Stimulated activated CD4-positive, alpha-beta T cell treated with anti-CD3 and anti-CD28 coated beads, Interleukin-2, amount 100 ng/mL, for 24 hours (primary cell): ENCODE measurements at places on chromosomes 1 and 21.

DNA sequence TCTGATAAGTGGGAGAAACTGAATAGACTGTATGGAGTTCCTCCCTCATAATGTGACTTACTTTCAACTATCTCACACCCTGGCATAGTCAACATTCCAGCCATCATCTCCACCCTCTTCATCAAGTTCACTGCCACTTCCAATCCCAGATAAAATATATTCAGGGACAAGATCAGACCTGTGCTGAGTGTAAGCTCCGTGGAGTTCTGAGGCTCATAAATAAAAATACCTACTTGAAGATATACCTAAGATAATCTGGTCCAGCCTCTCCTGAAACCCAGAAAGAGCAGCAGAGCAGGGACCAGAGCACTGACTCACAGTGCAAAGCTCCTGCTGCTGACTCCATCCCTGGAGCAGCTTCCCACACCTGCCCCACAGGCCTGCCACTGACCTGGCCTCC is 1.7 kb upstream of the LCE7A start:
- no peak for DNase-seq

- DNase-seq: no peak
These were observed 45.5 kb downstream of the GRIK3 start for GRCh38 chr1:36988741-36989193.

GRCh38 chr1:11730429-11730891 is 5.5 kb upstream of the AGTRAP start:
- no peak for DNase-seq

DNA sequence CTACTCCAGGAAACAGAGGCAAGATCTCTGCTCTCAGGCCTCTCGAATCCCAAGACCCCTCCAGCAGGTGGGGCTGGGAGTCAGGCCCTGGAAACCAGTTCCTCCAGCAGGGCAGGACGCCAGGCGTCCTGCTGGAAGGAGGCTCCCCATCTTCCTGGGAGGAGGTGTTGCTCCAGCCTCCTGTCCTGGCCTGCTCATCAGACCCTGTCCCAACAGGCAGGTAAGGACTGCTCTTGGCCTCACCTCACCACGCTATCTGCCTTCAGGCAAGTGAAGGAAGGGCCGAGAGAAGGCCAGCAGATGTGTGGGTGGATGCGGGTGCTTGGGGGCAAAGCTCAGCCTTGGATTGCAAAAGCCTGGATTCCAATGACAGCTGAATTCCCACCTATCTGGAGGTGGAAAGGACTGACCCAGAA is 82.9 kb downstream of the SSBP3 start:
- no peak for DNase-seq

DNA sequence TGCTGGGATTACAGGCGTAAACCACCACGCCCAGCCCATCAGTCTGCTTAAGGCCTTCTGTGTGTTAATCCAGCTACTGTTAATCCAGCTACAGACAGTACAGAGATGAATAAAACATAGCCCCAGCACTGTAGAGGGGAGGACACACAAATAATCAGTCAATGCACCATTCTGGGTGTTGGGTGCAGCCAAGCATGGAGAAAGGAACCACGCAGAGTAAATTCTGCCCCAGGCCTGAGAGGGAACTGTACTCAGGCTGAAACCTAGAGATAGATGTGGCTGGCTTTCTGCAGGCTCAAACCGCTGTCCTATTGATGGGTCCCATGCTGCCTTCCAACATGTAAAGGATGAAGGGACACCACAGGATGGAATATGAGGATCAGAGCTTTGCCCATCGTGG is 136.8 kb upstream of the IGSF21 start:
- no peak for DNase-seq

- DNase-seq: no peak
These were observed 18.1 kb downstream of the B3GALT5 start for GRCh38 chr21:39630827-39631226.

DNA sequence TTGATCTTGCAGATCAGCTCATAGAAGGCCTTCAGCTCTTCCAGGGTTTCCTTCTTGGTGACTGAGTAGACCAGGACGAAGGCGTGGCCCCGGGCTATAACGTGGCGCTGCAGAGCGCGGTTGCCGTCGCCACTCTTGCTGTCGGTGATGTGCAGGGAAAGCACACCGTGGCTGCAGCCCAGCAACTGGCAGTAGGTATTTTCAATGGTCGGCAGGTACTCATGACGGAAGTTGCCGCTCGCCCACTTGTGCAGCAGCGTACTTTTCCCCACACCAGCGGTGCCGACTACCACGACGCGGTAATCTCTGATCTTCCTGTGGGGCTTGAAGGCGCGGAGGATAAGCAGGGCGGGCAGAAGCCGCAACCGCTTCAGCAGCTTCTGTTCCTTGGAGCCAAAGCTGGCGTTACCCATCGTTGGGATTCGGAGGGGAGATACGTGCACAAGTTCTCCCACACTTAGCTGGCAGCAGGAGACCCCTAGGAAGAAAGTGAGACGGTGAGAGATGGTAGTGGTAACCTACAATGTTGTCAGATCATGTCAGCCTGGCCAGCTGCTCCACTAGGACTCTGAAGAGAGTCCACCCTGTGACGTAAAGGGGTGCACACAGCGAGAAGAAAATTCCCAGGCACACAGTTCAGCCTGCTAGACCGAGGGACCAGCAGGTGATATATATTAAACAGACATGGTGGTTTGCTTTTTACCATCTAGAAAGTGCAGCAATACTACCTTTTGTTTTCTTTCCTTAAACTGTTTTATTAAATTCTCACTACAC is 3.4 kb downstream of the DIRAS3 start:
- no peak for DNase-seq

DNA sequence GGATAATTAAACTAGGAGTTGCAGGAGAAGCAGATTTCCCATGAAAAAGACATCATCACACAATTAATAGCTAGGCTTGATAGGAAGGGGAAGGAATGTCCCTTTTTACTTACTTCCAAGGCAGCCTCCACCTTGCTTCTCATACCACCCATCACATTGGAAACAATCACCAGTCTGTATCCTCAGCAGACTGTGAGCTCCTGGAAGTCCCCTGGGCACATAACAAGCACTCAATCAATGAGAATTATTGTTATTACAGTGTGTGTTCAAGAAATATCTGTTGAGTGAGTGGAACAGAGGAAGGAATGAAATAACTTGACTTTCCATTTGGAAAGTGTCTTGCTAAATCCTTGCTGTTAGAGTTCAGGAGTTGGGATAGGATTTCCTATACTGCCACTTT is 36.2 kb downstream of the HIVEP3 start:
- no peak for DNase-seq

- DNase-seq: peak; percentile 31
These were observed 38.4 kb upstream of the FOXO6 start for GRCh38 chr1:41322835-41323234.

GRCh38 chr1:230940848-230941247 is 37.8 kb downstream of the TTC13 start:
- DNase-seq: no peak

DNA sequence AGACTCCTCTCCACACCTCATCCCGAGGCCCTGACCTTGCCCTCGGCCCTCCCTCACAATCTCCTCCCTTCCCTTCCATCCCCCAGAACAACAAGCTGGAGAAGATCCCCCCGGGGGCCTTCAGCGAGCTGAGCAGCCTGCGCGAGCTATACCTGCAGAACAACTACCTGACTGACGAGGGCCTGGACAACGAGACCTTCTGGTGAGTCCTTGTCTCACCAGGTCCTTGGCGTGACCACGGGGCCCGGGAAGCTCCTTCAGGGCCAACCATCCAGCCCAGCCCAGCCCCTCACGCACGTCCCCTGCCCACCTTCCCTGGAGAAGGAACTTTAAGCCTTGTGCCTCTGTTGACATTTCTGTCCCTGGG is 15.6 kb downstream of the PODN start:
- DNase-seq: no peak

DNA sequence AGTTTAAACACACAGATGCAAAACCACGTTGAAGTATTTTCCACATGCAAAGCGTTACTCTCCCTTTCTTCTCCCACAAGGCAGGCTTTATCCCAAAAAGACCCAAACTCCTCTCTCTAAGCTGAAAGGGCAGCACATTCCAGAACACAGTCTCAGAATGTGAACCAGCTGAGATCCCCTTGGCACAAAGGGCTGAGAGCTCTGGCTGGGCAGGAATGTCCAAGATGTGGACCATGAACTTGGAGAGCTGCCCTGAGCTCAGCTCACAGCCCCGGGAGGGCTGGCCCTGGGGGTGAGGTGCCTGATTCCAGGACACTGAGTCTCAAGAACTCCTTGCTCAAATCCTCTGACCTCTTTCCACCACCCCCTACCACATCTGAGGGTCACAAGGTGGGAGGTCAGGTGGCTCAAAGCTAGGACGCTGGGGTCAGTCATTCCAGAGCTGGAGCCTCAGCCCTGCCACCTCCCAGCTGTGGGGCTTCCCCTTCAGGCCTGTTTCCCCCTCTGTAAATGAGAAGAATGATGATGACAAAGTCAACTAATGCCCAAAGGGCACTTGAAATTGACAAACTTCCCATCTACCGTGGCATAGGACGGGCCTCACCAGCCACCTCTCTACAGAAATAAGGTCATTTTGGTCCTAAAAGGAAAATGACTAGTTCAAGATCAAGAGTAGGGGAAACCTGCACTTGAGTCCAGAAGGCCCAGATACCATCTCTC is 11.5 kb downstream of the ALDH4A1 start:
- no peak for DNase-seq

DNA sequence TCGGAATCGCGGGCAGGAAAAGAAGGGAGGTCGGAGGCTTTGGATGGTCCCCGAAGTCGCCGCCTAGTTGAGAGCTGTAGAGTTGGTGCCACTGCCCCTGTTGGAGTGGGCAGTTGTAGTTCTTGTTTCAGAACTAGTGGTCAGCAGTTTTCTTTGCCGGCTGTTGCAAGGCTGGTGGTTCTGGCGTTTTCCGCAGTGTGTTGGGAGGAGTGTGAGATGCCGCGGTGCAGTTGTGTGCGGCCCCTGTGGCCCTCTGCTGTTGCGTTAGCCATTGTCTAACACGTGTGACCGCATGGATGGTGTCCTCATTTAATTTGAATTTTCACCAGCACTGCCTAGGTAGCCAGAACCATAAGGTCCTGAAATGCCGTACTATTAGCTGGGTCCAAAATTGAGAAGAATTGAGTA is 1.4 kb downstream of the ARF1 start:
- no peak for DNase-seq

DNA sequence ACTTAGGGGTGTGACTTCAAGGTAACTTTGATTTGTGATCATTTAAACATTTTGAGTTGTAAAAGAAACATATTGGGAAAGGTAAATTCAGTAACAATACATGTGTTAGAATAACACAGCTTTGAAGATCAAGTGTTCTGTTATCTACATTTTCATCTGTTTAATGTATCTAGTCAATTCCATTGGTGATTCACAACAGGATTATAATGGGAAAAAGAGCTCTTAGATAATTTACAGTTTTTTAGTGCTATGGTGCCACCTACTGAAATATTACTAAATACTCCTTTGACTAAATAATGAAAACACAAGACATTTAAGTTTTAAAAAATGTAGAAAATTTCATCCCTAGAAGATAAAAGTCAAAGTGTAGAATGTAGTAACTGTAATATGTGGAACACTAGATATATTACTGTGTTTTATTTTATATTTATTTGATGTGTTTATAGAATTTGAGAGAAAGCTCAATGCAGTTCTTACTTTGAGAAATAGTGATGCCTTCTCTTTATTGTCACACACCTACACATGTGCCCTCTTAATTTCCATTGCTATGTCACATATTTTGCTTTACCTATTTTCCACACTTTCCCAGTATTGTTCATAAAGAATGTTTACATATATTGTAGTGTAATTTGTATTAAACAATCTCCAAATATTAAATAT is 47.4 kb downstream of the PTPRC start:
- no peak for DNase-seq

DNA sequence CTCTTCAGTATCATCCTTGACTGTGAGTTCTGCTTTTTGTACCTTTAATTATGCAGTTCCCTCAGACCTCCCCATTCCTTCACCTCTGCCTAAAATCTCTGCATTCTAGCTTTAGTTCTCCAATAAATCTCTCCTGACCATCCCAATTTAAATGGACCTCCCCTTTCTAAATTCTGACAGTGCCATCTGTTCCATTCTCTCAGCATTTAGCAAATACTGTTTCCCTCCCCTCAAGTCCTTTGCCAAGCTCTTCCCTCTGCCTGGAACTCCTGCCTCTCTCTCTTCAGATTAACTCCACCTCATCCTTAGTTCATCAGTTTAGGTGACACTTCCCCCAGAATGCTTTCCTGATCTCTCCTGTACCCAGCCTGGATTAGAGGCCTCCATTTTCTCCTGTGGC is 54.0 kb upstream of the JUN start:
- no peak for DNase-seq

- peak; percentile 16 for DNase-seq
These were observed 53.6 kb upstream of the MUTYH start for GRCh38 chr1:45393718-45394302.

GRCh38 chr1:168717906-168718891 is 10.8 kb downstream of the DPT start:
- DNase-seq: no peak

- DNase-seq: no peak
These were observed 37.0 kb downstream of the TBCE start for GRCh38 chr1:235404190-235404589.

DNA sequence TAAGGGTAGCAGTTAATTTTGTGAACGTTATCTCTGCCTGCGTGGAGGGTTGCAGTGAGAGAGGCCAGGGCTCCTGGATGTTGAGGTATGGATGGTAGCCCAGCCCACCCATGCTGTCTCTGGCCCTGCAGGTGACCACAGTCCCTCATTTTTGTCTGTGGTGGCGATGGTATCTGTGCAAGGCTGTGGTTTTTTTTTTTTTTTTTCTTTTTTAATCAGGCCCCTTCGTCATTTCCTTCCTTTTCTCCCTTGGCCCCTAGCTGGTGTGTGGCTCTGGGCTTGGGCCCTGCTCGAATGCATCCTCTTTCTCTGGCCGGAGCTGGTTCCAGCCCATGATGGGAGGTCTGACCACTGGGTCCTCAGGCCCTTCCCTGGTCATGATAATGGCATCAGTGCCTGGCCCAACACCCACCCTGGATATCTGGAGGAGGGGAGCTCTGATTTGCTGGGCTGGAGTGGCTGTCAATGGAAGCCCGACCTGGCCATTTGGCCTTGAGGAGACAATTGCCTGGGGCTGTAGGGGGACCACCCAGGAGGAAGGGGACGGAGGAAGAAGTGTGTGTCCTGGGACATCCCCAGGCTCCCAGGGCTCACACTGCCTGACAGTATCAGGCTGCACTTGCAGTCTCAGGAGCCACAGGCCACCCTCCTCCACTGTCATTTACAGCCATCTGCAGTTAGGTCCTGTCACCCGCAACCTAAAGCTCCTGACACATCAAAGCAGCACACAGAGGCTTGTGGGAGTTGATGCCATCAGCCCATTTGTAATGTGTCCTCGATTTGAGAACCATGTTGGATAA is 8.1 kb upstream of the RNF187 start:
- no peak for DNase-seq

- DNase-seq: no peak
These were observed 250.3 kb downstream of the PTPRC start for GRCh38 chr1:198889101-198889500.
